Naive thymus-derived CD8-positive, alpha-beta T cell (primary cell): ENCODE measurements at places on chromosomes 11 and 22.

DNA sequence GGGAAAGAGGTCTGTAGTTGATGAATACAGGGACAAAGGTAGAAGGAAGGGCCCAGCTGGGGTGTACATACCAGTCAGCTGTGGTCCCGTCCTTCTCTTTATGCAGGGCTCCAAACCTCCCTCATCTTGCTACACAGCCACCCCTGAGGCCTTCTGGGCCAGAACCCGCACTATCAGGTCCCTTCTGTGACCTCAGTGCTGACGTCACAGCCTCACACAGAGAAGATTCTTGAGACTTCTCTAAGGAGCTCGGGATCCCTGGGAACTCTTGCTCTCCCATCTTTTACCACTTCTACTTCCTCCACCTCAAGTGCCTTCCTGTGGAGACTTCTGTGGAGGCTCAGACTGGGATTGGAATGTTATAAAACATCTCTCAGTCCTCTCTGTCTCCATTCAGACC, at the start of gene UBQLN3:
Gene UBQLN3 (minus strand): TSS at position 155 of the 400 bp plus-strand sequence. CDS start 399 bp downstream, outside the sequence.
- DNase-seq: no peak

GRCh38 chr11:103953797-103954486, 82.5 kb upstream of the DDI1 start:
- no peak for DNase-seq

DNA sequence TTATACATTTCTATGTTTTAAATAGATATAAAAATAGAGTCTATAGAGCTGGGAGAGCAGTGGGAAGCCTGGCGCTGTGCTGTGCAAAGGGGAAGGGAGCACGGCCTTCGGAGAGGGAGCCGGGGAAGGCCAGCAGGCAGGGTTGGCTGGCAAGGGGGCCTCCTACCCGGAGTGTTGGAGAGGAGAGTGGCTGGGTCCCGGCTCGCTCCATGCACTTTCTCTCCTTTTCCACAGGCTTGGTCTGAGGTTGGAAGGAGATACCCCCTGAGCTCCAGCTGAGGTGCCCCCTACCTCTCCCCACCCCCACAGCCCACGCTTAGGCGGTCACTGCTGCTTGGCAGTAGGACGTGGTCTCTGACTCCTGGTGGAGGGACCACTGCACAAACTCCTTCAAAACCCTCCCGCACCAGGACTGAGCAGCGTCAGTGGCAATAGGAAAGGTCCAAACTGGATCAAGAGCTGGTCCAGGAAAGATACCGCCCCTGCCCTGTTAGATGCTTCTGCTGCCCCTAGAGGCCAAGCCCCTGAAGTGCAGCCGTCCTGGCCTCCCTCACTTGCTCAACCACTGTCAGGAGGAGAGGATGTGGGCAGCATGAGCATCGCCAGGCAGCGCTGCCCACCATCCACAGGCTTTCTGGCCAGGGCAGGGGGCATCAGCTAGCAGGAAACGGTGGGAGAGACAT, 52.9 kb downstream of the SYT13 start:
- DNase-seq: no peak

- DNase-seq: no peak
Observed at GRCh38 chr11:18853086-18853720, 61.6 kb upstream of the PTPN5 start.

GRCh38 chr11:32334822-32335221, 100.5 kb downstream of the WT1 start:
- no peak for DNase-seq

GRCh38 chr11:111663820-111664219, 61.6 kb downstream of the SIK2 start:
- no peak for DNase-seq

DNA sequence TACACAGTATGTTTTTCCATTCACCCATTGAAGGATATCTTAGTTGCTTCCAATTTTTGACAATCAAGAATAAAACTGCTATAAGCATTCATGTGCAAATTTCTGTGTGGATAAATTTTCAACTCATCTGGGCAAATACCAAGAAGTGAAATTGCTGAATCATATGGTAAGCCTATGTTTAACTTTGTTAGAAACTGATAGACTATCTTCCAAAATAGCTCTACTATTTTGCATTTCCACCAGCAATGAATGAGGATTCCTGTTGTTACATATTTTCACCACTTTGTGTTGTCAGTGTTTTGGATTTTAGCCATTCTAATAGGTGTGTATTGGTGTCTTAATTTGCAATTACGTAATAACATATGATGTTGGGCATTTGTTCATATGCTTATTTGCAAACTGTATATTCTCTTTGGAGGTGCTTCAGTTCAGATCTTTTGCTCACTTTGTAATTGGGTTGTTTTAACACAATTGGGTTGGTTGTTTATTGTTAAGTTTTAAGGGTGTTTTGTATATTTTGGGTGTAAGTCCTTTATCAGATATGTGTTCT, 49.2 kb upstream of the FAM181B start:
- DNase-seq: no peak

DNA sequence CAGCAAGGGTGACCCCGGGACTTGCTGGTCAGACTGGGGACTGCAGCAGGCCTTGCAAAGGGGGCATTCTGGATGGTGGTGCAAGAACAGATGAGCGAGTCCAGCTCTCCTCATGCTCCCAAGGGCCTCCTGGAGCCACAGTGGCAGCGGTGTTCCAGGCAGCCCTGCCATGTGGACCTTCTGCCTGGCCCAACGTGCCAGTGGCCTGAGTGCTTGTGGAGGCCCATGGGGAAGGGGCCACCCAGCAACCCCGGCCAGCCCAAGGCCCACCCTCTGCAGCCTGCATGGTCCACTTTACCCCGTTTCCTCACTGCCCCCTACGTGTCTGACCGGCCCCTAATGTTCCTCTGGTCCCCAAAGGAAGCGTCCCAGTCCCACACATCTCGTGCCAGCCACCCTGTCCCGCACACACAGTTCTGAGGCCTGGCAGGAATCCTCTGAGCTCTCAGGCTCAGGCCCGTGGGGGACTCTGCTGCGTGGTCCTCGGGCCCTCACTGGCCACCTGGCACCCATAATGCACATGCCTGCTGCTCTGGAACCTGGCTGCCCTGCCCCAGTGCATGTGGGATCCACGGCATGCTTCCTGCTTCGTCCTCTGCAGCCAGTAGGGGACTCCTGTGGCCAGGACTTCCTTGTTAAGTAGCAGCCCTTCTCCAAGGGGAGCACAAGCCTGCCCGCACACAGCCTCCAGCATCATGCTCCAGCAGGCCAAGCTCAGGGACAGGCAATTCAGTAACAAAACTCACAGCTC, 85.5 kb downstream of the DGCR2 start:
- no peak for DNase-seq

- no peak for DNase-seq
Observed at GRCh38 chr11:103453126-103453525, 343.9 kb downstream of the DYNC2H1 start.

DNA sequence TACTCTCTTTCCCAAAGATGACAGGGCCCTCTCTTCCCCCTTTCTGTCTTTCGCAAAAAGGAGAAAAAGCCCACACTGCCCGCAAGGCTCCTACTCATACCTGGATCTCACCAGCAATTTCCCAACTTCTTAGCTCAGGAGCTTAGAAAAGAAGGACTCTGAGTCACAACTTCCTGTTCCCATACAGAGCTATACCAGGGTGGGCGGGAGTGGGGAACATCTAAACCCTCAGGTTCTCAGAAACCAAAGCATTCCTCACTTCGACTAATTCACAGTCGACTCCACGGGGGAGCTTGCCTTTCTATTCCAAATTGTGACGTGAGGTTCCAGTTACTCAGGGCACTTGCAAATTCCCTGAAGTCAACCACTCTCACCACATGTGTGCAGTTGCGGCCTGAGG, 61.9 kb downstream of the MTNR1B start:
- DNase-seq: no peak

DNA sequence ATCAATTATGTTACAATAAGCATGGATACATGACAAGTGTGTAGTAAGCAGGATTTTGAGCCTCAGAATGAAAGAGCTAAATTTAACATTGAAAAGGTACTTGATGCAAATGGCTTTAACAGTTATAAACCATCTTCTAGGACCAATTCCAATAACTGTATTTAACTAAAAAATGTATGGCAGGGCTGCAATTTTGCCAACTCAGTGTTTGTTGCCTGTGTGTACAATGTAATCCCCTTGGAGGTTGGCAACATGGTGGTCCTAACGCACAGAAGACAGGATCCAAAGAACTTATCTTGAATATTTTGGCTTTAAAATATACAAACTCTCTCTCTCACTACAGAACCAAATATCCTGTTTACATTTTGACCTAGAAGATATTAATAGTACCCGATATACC, 2314.1 kb downstream of the LRRC4C start:
- no peak for DNase-seq
